ENCODE measurements at places on chromosomes 2 and 18.

GRCh38 chr2:68921646-68922045 lies 31.0 kb downstream of the GKN2 start:
- DNase-seq, result no peak

DNA sequence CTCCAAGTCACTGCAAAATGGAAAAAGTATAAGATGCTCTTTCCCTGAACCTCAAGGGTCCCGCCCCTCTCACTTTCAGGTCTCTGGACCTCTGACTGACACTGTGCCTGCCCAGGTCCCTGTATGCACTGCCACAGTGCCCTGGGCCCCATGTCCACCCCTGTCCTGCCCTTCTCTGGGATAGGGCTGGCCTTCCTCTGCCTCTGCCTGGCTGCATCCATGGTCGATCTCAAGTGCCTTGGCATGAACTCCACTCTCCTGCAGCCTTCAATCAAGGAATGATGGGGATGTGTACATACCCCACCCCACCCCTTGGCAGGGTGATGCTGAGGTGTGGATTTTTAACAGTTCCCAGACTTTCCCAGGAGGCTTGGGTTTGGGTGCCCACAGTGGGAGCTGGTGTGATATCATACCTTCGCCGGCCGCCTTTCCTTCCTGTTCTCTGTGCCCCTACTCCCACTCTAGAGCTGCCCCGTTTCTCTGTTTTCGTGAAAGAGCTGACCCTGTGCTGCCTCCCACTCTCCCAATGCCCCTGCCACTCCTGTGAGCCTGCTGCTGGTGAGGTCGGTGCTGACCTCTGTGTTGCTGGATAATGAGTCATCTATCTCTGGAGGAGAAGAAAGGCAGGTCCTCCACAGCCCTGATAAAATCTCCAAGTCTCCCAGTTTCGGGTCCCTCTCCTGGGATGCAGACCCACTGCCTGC lies 18.9 kb downstream of the PTPN18 start:
- DNase-seq, result no peak

- DNase-seq, result no peak
These were observed 76.1 kb downstream of the COL3A1 start for GRCh38 chr2:189050165-189050712.

DNA sequence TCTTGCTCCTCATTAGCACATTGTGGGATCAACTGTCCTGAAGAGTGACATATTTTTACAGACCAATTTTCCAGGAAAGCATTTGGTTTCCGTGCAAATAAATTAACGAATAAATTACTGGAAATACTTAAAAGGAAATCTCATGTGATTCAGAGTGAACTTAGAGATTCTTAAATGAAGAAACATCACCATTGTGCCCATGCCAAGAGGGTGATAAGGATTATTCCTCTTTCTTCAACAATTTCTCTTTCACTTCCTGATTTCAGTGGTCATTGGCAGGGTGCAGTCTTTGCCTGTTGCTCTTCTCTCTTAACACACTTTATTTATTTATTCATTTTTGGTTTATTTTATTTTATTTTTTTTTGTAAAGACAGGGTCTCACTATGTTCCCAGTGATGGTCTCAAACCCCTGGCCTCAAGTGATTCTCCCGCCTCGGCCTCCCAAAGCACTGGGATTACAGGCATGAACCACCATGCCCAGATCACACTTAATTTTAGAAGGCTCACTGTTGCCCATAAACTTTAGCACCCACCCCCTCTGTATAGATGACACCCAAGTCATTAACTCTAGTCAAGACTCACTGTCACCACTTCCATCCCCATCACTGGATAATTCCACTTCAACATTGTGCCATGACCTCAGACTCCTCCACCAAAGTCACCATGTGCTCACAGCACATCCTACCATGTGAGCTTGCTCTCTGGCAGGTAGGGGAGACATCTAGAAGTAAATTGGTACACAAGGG lies 92.6 kb upstream of the CERS6 start:
- no peak for DNase-seq

DNA sequence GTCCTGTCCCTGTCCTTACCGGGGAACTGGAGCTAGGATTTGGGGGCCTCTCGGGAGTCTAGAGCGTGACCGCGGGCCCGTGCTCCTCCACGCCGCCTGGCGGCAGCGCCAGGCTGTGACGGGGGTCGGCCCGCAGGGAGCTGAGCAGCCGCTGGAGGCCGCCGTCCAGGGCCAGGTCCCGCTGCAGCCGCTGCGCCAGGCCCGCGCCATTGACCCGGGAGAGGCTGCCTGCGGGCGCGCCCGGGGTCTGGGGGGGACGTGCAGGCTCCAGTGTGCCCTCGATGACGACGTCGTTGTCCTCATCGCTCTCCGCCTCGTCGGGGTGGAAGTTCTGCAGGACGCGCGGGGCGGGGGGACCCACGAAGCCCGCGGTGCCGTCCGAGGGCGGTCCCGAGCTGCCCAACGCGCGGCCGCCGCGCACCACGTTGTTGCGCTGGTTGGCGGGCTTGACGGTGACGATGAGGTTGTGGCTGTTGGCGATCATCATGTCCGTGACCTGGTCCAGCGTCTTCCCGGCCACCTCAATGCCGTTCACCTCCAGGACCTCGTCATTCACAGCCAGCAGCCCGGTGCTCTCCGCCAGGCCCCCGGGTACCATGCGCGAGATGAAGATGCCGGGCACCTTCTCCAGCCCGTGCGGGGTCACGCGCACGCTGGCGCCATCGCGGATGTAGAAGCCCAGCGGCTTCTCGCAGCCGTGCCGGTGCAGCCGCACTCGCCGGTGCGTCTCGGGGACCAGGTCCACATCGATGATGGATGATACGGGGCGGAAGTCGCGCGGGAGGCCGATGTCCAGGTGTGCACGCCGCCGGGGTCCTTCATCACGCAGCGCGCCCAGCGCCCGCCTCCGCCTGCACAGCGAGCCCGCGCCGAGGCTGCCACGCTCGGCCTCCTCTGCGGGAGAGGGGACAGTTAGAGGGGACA lies 50.9 kb downstream of the ADNP2 start:
- DNase-seq, result peak; percentile 58

GRCh38 chr2:63257473-63257872 lies 206.8 kb downstream of the OTX1 start:
- peak; percentile 32 for DNase-seq

DNA sequence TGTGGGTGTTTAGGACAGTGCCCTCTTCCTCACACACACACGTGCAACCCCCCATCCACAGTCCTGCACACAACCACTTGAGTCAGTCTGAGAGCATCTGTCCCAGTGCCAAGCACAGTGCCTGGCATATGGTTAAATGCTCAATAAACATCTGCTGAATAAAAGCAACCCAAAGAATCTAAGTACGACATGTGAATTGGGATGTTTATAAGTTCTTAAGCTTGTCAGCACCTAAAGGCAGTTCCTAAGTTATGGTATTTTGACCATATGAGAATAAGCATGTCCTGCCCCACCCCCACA lies 37.8 kb downstream of the CAPN13 start:
- DNase-seq, result no peak

DNA sequence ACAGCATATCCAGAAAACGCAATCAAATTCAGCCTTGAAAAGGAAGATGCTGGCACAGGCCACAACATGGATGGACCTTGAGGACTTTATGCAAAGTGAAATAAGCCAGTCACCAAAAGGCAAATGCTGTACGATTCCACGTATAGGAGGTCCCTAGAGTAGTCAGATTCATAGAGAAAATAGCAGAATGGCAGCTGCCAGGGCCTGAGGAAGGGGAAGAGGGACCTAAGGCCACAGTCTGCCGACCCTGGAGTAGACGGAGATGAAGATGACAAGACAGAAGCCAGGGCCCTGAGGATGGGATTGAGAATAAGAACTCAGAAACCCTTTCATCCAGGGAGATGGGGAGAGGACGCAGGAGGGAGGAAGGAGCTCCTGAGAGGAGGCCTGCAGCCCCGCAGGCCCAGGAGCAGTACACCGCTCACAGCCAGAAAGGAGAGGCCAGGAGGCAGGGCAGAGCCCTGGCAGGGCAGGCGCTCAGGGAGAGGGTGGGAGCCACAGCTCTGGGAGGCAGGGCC lies 8.1 kb upstream of the MTERF4 start:
- no peak for DNase-seq

- DNase-seq, result no peak
These were observed 155.4 kb downstream of the FAM210A start for GRCh38 chr18:13570856-13571495.

GRCh38 chr2:105100046-105100840 lies 62.4 kb downstream of the MRPS9 start:
- DNase-seq, result no peak

DNA sequence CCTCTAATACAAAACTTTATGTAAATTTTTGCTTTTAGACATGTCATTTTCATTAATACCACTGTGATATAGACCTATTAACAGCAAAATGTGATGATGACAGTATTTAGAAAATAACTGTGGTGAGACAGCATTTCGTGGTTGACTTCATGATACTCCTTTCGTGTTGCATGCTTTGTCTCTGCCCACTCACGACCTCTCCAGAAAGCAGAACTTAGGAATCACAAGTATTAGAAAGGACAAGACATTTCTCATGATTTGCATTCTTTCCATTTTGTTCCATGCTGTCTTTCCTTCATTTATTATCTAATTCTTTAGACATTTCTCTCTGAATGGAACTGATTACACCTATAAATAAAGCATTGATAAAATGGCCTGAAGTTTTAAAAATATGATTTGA lies 85.2 kb upstream of the POU3F3 start:
- no peak for DNase-seq

DNA sequence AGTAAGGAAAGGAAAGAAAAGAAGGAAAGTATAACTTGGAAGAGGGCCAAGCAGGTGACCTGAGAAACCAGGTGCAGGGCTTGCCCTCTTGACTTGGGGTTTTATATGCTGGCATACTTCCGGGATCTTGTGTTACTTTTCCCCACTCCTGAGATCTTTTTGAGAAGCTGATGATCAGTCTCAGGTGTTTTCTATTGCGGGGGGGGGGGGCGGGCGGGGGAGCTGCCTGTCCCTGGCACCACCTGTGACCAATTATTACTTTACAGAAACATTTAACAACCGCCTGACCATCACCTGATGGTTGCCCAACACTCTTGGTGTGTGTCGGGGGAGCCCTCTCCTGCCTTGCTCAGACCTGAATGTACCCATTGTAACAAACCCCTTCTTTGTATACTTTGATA lies 6.9 kb upstream of the CASP10 start:
- no peak for DNase-seq

DNA sequence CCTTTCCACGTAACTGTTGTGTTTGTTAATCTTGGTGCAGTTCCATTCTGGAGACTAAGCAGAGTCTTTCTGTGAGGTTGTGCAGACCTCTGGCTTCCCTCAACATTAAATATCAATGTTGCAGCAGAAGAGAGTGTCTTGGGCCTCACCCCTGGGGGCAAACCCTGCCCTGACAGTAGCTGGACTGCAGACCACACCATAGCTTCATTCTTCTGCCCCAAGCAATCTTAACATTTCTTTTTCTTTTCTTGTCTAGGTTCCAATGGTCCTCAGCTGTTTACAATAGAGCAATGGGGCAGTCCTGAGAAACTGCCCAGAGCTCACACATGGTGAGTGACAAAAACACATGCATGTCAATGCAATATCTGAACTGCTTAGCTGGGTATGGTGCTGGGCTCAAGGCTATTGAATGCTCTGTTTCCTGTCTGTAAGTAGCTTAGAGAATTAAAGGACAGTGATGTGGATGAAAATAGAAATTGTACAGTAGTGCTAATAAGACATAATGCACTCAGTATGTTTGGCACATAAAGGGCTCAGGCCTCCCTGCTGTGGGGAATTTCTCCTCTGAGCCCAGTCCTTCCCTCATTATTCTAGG lies 237.6 kb downstream of the ALPK2 start:
- DNase-seq, result no peak

DNA sequence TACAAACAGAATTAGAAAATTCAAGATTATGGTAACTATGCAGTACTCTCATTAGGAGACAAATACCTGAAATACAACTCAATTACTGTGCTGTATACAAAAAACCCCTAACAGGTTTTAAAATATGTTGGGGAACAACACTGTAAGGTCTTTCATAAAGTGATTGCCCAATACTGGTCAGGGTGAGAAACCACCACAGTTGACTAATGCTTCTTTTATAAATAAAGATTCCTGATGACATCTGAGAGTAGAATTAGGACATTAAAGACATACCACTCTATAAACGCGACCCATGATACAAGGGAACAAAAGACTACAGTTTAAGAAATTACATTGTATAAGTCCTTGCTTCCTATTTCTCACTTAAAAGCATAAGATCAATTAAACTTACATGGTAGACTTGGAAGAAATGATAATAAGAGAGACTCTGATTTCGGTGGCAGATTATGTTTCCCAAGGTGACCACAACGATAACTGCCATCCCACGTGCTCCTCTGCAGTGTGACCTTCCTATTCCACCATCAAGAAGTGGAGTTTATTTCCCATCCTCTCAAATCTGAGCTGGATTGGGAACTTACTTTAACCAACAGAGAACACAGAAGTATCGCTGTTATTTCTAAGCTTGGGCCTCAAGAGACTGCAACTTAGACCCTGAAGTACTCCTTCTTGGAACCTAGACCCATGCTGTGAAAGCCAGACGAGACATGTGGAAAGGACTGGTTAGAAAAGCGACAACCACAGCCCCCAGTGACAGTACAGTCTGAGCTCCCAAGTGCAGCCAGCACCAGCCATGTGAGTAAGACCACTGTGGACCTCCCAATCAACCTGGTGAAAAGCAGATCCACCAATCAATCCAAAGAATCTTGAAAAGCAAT lies 52.3 kb downstream of the ZNF521 start:
- no peak for DNase-seq

- DNase-seq, result no peak
These were observed 23.3 kb upstream of the ROCK1 start for GRCh38 chr18:21134895-21135294.

DNA sequence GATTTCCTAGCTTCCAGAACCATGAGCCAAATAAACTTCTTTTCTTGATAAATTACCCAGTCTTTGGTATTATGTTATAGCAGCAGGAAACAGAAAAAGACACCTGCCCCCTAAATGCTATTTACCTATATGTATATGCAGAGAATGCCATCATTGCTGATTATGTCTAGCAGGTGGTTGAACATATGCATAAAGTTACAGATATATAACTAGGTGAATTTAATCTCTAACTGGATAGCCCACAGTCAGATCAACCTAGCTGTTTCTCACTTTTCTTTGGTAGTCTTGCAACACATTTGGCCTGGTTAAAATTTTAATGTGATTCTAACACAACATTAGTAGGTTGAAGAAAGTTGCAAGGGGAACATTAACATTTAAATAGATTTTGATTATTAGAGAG lies 7.1 kb upstream of the CERS6 start:
- no peak for DNase-seq

DNA sequence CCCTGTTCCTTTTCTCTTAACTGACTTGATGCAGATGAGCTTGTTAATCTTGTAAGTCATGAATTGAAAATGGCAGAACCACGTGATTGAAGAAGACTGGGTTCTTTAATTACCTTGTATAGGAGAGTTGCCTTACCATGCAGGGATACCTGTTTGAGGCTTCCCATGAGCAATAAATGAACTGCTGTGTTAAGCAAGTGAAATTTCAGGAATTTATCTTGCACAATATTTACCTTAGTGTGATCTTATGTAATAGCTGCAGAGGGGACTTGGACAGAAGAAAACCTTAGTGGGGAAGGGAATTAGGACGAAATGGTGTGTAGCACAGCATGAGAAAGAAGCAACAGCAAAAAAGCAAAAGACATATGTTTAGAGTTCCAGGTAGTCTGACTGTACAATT lies 384.0 kb upstream of the TMEFF2 start:
- DNase-seq, result no peak

Measured in GM06990 (cell line).